Spinal cord (tissue), 10 donors: ENCODE measurements at places on chromosomes 6 and 20.

- no peak for DNase-seq
These were observed 1.1 kb downstream of the RNF144B start for GRCh38 chr6:18388271-18388670.

- peak; percentile 90 for DNase-seq
These were observed 61.5 kb downstream of the GPX5 start for GRCh38 chr6:28586962-28587745.

- DNase-seq = no peak
These were observed 7.9 kb downstream of the ADRM1 start for GRCh38 chr20:62310757-62311121.

DNA sequence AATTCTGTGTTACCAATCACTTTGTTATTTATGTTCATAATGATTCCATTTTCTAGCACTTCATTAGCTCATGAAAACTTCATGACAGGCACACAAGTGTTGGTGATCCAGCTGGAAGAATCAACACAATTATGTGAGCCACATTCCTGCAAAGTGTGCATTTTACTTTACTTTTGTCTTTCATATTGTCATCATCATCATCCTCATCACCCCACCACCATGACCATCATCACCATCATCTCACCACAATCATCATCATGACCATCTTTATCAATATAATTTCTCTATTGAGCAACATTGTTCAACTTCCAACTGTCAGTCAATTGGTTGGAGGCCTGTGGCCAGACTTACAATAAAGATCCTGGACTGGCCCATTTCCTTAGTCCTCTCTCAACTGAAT is 159.4 kb upstream of the PRSS16 start:
- DNase-seq = no peak

DNA sequence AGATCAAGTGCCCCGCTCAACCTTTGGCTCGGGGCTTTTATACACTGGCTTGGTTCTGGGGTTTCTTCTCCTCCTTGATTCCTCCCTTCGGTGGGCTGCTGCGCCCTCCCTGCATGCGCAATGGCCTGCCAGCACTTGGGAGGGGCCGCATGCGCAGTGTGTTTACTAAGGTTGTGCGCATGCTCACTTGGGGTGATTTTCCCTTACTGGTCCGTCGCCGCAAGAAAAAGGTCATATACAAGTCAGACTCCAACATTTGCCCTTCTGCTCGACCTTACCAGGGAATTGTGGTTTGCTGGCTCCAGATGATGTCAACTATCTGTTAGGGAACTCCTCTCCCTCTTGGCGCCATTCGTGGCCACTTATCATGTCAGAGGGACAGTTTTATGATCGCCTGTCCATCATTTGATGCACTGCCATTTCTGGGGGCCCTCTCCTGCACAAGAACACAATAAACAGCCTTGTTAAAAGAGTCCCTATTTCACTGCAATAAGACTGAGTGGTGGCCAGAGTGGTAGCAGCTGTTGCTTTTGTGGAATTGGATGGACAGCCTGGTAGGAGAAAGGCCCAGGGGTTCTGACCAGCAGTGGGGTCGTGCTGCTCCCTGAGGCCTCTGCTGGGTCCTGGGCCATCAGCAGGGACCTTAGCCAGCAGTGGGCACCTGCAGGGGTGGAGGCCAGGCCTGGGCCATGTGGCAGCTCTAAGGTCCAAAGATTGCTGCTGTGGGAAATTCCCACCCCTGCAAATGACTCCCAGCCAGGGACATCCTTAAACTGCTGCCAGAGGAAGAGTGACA is 2.8 kb upstream of the LBP start:
- peak; percentile 87 for DNase-seq

DNA sequence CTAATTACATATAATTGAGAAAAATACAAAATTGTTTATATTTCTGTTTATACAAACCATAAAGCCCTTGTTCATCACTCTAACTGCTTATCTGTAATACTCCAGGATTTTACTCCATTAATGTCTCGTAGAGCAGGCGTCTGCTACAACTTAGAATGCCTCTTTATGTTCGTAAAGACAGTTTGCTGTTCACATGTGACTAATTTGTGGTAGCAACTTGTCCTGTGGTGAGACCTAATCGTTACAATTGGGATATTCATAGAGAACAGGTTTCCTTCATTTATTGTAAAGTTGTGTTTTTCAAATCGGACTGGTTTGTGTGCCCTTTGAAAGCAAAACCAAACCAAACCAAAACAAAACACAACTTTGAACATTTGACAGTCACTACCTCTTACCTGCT is 149.7 kb downstream of the ASCC3 start:
- DNase-seq = no peak

GRCh38 chr6:11221623-11222384 is 10.7 kb downstream of the NEDD9 start:
- no peak for DNase-seq
